ENCODE measurements at places on chromosomes 16 and 17. TPM values are rescaled to one million over a fixed set of nuclear protein-coding genes. Genes with fewer than 3 reads are reported as not detected.

The CD7 gene
- 405 TPM for total RNA-seq

The CYBC1 gene
- 362 TPM for total RNA-seq

The TMEM92 gene
- 0.34 TPM for total RNA-seq

The NPIPB9 gene
- 5.2 TPM for total RNA-seq

The ITGAL gene
- total RNA-seq, result 660 TPM

The TANGO6 gene
- total RNA-seq, result 22.0 TPM

The ANKRD40CL gene
- total RNA-seq, result not detected

The RAP1GAP2 gene
- 19.7 TPM for total RNA-seq

The CTF1 gene
- 0.12 TPM for total RNA-seq

The SIRT7 gene
- 71.3 TPM for total RNA-seq

The PLD2 gene
- 34.8 TPM for total RNA-seq

The TRIM72 gene
- total RNA-seq, result 0.12 TPM

Measured in T-helper 1 cell treated with Interleukin-12 subunit alpha and Interleukin-12 subunit beta and Interleukin-4 antibody, amounts not matched to agents 30 ng/mL and 1 ng/mL, for 36 hours (primary cell).